ENCODE measurements at places on chromosomes 12 and 14.

GRCh38 chr14:24804552-24805212 lies 170.7 kb upstream of the GZMB start:
- no peak for DNase-seq

GRCh38 chr12:57641699-57642442 lies 8.9 kb upstream of the B4GALNT1 start:
- DNase-seq, result no peak

GRCh38 chr12:81957631-81958030 lies 198.5 kb upstream of the PPFIA2 start:
- DNase-seq, result no peak

DNA sequence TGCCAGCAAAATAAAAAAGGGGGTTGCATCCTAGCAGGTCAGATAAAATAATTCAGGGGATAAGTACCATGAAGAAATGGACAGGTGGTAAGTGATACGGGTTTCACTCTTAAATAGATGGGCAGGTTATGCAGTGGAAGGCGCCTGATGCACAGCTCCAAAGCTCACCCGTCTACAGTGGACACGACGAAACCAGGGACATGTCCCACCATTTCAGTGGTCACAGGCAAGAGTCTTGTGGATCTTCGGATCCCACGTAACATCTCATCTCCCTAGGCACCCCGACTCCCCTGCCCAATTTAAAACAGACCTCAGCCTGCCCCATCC lies 60.5 kb downstream of the DDX51 start:
- DNase-seq, result no peak

DNA sequence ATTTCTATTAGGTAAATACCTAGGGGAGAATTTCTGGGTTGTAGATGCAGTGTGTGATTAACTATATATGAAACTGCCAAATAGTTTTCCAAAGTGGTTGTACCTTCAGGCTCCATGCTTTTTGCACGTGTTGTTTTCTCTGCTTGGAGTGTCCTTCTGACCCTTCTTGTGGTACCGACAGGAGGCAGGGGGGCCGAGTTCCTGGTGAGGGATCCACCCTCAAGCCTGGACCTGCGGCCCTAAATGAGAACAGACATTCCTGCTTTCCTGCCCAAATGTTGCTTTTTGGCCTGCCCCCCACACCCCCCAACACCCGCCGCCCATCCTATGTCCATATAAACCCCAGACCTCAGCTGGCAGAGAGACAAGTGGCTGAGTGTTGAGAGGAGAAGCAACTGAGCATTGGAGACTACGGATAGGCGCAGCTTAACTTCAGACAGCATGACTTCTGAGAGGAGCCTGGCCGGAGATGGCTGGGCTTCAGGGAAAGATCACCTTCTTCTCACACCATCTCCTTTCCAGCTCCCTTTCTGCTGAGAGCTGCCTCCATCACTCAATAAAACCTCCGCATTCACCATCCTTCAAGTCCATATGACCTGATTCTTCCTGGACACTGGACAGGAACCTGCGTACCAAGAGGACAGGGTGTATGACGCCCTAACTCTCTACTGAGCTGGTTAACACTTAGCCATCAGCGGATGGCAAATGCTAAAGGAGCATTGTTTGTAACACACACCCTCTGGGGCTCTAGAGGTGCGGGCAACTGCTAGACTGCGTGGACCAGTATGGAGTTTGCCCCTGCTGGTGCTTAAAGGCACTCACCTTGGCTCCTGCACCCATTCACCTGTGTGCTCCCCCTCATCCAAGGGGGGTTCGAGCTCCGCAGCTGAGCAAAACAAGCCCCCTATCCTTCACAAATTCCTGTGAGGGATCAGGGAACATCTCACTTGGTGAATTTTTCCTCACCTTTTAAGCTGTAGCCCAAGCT lies 194.7 kb upstream of the FBXO33 start:
- DNase-seq, result no peak

DNA sequence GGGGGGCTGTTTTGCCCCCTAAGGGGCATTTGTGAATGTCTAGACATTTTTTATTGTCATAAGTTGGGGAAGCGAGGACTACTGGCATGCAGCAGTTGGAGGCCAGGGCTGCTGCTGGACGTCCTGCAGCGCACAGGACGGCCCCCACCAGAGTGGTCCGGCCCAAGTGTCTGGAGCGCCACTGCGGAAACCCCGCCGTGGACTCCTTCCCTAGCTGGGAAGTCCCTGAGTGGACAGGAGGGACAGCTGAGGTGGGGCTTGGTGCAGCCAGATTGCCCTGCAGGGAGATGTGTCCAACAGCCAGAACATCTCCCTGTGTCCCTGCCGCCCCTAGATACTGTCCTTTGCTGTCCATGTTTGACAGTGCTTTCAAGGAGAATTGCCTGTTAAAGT lies 5.5 kb downstream of the CKB start:
- DNase-seq, result no peak

GRCh38 chr12:13786646-13787045 lies 194.8 kb downstream of the GRIN2B start:
- DNase-seq, result no peak
